Activated naive CD8-positive, alpha-beta T cell treated with anti-CD3 and anti-CD28 coated beads, Interleukin-2, amount 10 ng/mL, durations not matched to agents 7 days and 5 days (primary cell): ENCODE measurements at places on chromosomes 2 and 18.

GRCh38 chr2:71608034-71608433 lies 154.7 kb downstream of the DYSF start:
- no peaks in the 10 kb centered on the region for H3K36me3 ChIP-seq
- H3K4me3 ChIP-seq = no peak overlapping the region
- peaks cover 17% of the 10 kb centered on the region for H3K4me1 ChIP-seq

GRCh38 chr2:46845542-46846486 lies 69.8 kb downstream of the MCFD2 start:
- no peak for DNase-seq
- peaks cover 2% of the 10 kb centered on the region for H3K4me1 ChIP-seq
- no peaks in the 10 kb centered on the region for H3K36me3 ChIP-seq
- H3K27me3 ChIP-seq = peaks cover 11% of the 10 kb centered on the region
- no peak overlapping the region for H3K27ac ChIP-seq

DNA sequence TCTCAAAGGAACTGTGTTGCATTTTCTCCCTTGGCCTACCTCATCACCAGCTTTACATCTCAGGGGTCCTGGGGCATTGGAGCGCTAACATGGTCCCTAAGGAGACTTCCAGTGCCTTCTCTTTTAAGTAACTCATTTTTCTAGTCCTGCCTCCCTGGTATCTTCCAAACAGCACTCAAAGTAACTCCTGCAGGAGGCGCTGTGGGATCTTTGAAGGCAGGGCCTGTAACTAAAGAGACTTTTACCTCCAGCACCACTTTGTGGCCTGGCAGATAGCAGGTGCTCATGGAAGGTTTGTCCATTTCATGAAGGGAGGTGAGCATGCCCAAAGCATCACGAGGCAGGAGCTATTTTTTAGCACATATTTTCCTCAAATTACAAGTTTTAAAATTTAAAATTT lies 411.0 kb upstream of the GYPC start:
- no peak overlapping the region for H3K27ac ChIP-seq
- no peaks in the 10 kb centered on the region for H3K4me1 ChIP-seq
- peak; percentile 34 for DNase-seq
- H3K4me3 ChIP-seq = no peak overlapping the region

DNA sequence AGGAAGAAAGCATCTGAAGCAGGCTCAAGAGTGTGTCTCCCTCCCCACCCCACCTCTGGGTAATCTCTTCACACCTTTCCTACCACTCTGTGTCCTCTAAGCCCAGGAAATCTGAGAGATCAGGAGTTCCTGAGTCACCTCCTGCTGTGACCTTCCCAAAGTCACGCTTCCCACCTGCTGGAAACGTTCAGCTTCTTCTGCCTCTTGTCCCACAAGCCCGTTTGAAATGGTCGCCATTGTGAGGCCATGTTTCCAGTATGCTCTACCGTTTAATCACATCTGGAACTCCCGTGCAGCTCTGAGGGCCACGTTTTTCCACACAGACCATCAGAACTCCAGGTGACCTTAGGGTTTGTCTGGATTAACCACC lies 25.9 kb downstream of the GREB1 start:
- peaks cover 30% of the 10 kb centered on the region for H3K27me3 ChIP-seq
- no peak overlapping the region for H3K4me3 ChIP-seq
- no peaks in the 10 kb centered on the region for H3K36me3 ChIP-seq
- no peak for DNase-seq

- no peak for DNase-seq
- H3K27me3 ChIP-seq = no peaks in the 10 kb centered on the region
- H3K27ac ChIP-seq = no peak overlapping the region
- H3K36me3 ChIP-seq = no peaks in the 10 kb centered on the region
- no peaks in the 10 kb centered on the region for H3K4me1 ChIP-seq
Observed at GRCh38 chr2:215034154-215034553, 104.3 kb downstream of the ABCA12 start.

- DNase-seq = no peak
- H3K27ac ChIP-seq = peak overlapping the region; percentile 86
- H3K36me3 ChIP-seq = peaks cover 41% of the 10 kb centered on the region
Observed at GRCh38 chr2:224938651-224939182, 103.6 kb downstream of the DOCK10 start.

GRCh38 chr2:111149882-111150455 lies 29.3 kb downstream of the BCL2L11 start:
- peaks cover 16% of the 10 kb centered on the region for H3K36me3 ChIP-seq
- H3K27ac ChIP-seq = no peak overlapping the region
- no peak overlapping the region for H3K4me3 ChIP-seq
- no peak for DNase-seq
- H3K4me1 ChIP-seq = peaks cover 4% of the 10 kb centered on the region

- no peak overlapping the region for H3K27ac ChIP-seq
- DNase-seq = no peak
- H3K4me1 ChIP-seq = no peaks in the 10 kb centered on the region
- no peak overlapping the region for H3K4me3 ChIP-seq
- peaks cover 3% of the 10 kb centered on the region for H3K27me3 ChIP-seq
Observed at GRCh38 chr2:57516698-57517340, 529.8 kb upstream of the VRK2 start.

- peaks cover 1% of the 10 kb centered on the region for H3K4me1 ChIP-seq
- no peaks in the 10 kb centered on the region for H3K27me3 ChIP-seq
- no peak overlapping the region for H3K4me3 ChIP-seq
- no peak for DNase-seq
Observed at GRCh38 chr18:67362906-67363305, 153.6 kb downstream of the DSEL start.

- H3K36me3 ChIP-seq = no peaks in the 10 kb centered on the region
- H3K27ac ChIP-seq = no peak overlapping the region
- peaks cover 37% of the 10 kb centered on the region for H3K27me3 ChIP-seq
- no peak for DNase-seq
- no peak overlapping the region for H3K4me3 ChIP-seq
Observed at GRCh38 chr2:26683583-26683982, 8.9 kb upstream of the KCNK3 start.

- H3K36me3 ChIP-seq = no peaks in the 10 kb centered on the region
- peaks cover 4% of the 10 kb centered on the region for H3K4me1 ChIP-seq
- H3K27ac ChIP-seq = no peak overlapping the region
Observed at GRCh38 chr2:16014041-16014787, 73.9 kb downstream of the MYCN start.

DNA sequence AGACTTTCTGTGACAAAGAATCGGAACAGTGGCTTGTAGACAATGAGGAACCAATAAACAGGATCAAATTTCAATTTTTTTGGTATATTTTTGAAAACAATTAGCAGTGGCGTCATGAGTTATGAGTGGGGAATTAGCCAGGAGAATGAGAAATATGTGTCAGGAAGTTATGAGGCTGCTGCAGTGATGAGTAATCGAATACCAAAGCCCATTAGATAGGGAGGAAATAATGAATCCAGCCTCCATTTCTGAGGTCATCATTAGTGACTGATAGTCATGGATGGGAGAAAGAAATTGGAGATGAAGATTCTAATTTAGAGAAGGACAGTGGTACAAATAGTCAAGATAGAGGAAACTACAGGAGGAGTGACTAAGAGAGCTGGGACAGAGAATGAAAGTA lies 673.1 kb upstream of the VRK2 start:
- no peak overlapping the region for H3K4me3 ChIP-seq
- H3K36me3 ChIP-seq = no peaks in the 10 kb centered on the region
- no peak for DNase-seq
- no peaks in the 10 kb centered on the region for H3K4me1 ChIP-seq
- no peak overlapping the region for H3K27ac ChIP-seq
- no peaks in the 10 kb centered on the region for H3K27me3 ChIP-seq

DNA sequence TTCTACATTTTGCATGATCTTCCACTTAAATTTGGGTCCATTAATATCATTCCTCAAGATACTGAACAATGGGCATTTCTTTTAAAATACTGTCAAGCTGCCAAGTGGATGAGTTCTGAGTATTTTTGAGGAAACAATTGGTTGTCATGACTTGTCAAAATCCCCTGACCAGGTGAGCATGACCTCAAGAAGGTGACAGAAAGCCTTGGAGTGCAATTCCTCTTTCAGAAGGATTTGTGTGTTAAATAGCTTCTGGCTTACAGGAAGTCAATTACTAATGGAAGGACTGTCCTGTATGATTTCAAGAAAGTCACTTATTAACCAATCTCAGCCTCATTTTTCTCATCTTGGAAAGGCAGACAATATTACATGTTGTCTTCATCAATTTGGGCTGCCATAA lies 460.6 kb downstream of the TSN start:
- peaks cover under 1% of the 10 kb centered on the region for H3K27me3 ChIP-seq
- no peaks in the 10 kb centered on the region for H3K4me1 ChIP-seq
- no peak overlapping the region for H3K27ac ChIP-seq
- no peak overlapping the region for H3K4me3 ChIP-seq
- no peaks in the 10 kb centered on the region for H3K36me3 ChIP-seq
- DNase-seq = no peak

DNA sequence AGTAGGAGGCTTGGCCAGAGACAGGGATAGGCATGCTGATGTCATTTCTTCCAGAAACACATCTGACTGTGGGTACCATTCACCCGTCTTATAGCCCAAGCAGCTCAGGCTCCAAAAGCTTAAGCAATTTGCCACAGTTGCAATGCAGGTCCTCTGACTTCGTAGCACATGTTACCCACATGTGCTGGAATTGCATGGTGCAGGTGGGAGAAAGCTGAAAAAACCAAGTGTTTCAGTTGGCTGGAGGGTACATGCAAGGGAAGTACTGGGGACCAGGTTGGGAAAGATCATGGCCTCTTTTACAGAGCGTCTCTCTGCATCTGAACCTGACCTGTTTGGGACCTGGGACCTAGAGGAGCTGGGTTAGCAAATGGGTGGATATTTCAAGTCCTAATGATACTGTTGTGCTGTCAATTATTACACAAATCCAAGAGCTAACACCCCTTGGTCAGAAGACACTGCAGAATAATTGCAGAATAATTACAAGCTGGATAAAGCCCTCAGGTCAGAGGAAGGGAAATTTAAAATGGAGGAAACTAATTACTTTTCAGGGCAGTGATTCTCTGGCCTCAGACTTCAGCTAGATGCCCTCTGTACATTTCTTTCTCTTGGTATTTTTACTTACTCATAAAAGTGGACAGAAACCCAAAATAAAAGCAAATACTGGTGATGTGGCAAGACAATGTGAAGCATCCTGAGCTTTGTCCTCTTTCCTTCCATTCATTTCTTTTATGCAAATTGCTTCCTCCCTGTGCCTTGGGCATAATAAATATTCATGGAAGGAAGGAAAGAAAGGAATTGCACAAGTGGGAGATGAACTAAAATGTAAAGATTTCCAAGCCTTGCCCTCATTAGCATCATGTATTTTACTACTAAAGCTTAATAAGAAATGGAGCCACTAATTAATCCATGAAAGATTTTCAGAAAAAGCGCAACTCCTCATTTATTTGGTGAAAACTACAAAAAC lies 45.6 kb upstream of the TTC39C start:
- H3K4me1 ChIP-seq = peaks cover 56% of the 10 kb centered on the region
- no peak overlapping the region for H3K4me3 ChIP-seq
- H3K36me3 ChIP-seq = peaks cover 11% of the 10 kb centered on the region
- DNase-seq = no peak

DNA sequence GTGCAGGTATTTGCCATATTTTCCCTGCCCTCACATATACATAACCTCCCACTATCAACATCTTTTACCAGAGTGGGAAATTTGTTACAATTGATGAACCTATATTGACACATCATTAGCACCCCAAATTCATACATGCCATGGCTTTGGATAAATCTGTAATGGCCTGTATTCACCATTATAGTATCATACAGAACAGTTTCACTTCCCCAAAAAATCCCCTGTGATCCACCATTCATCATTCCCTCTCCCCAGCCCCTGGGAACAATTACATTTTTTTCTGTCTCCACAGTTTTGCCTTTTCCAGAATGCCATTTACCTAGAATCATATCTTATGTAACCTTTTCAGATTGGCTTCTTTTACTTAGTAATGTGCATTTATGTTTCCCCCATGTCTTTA lies 494.5 kb downstream of the RNF144A start:
- DNase-seq = no peak
- no peaks in the 10 kb centered on the region for H3K4me1 ChIP-seq
- H3K27me3 ChIP-seq = peaks cover 24% of the 10 kb centered on the region
- H3K4me3 ChIP-seq = no peak overlapping the region
- H3K36me3 ChIP-seq = peaks cover 1% of the 10 kb centered on the region
- no peak overlapping the region for H3K27ac ChIP-seq

DNA sequence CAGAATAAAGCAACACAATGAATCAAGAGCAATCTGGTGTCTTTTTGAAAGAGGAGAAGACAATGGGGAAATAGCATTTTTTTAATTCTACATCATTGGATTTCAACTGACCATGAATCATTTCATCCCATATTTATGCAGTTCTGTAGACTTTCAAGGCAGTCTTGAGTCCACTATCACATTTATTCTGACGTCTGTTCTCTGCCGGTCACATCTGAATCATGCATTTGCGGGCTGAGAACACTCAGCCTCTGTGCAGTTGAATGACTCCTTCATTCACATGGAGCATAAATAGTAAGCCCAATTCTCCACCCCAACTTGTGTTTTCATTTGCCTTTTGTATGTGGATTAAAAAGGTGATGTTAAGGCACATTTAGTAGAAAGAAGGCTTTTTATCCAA lies 128.2 kb downstream of the AKAIN1 start:
- DNase-seq = no peak
- no peak overlapping the region for H3K27ac ChIP-seq
- no peaks in the 10 kb centered on the region for H3K36me3 ChIP-seq
- no peaks in the 10 kb centered on the region for H3K27me3 ChIP-seq

DNA sequence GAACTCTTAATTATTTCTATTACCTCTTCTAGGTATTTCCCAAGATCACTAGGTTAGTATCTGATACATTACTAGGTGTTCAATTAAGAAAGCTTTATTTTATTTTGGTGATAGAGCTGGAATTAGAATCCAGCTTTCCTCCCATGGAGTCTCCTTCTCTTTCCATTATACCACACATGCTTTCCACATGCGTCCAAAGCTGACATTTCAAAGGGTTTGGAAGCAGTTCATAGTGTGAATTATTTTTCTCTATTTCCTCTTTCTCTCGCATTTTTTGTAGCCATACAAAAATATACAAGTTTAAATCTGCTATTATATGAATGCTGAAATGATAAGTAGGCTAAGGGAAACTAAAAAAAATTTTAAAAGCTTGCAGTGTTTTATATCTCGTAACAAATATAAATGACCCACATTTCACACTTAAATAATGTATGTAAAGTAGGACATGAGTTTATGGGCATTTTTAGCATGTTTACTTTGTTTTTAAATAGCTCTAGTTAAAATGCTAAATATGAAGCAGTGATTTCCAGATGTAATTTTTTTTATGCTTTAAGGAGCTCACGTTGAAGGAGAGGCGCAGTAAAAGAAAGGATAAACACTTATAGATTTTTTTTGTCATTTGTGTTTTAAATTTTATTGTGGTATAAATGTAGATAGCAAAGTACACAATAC lies 20.1 kb downstream of the ZC3H6 start:
- no peak for DNase-seq
- H3K4me3 ChIP-seq = no peak overlapping the region
- H3K4me1 ChIP-seq = no peaks in the 10 kb centered on the region
- no peaks in the 10 kb centered on the region for H3K27me3 ChIP-seq
- no peak overlapping the region for H3K27ac ChIP-seq

DNA sequence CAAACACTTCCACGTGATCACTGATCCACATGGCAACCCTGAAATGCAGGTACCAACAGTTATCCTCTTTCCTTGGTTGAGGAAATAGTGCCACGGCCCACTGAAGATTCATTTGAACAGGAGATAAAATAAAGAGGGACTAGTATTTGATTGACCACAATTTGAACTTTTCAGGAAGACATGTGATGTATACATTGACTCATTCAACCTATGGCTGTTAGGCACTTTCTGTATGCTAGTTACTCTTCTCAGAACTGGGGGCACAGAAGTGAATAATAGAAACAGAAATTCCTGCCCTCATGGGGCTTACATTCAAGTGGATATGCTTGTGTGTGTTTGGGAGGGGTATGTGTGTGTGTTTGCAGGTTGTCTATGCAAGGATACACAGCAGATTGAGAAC lies 199.6 kb downstream of the PRKCE start:
- peaks cover 29% of the 10 kb centered on the region for H3K4me1 ChIP-seq
- no peak overlapping the region for H3K27ac ChIP-seq
- no peaks in the 10 kb centered on the region for H3K27me3 ChIP-seq
- peaks cover 37% of the 10 kb centered on the region for H3K36me3 ChIP-seq
- no peak overlapping the region for H3K4me3 ChIP-seq
